ENCODE measurements at places on chromosomes 4 and X.

DNA sequence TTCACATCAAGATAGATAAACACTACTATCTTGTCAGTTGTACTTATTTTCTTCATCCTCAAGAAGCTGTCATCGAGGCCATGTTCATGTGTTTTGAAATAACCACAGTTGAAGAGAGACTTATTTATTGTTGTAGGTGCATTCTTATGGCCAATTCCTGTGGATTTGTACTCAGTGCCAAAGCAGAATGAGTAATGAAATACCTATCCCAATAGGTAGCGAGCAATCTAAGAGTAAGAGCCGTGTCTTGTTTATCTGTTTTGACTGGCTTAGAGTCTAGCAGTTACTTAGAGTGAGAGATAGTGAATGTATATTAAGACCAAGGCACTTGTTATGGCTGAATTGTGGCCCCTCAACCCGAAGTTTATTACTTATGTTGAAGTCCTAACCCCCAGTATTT lies 631.0 kb upstream of the SPANXN1 start:
- no peak for DNase-seq

- DNase-seq, result no peak
These were observed 89.8 kb downstream of the FBXO8 start for GRCh38 chr4:174193438-174194374.

GRCh38 chr4:109608879-109609278 lies 48.8 kb downstream of the MCUB start:
- DNase-seq, result no peak

- no peak for DNase-seq
These were observed 902.6 kb downstream of the C4orf33 start for GRCh38 chr4:129998436-129999150.

GRCh38 chr4:14916554-14917297 lies 85.6 kb upstream of the CPEB2 start:
- DNase-seq, result no peak

DNA sequence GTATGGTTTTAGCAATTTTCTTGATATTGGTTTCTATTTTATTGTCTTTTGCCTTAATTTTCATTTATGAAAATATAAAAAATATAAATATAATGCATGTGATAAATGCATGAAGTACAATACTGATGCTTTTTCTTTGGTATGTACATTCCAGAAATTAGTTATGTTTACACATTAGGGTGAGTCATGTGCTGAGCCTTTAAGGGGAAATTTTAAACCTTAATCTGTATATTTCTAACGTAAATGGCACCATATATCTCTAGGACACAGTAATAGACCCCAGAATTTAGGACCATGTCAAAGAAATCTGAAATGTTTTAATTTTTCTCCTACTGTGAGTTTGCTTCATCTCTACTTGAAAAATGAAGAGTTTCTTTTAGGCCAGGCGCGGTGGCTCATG lies 117.8 kb upstream of the SPRY1 start:
- DNase-seq, result no peak

DNA sequence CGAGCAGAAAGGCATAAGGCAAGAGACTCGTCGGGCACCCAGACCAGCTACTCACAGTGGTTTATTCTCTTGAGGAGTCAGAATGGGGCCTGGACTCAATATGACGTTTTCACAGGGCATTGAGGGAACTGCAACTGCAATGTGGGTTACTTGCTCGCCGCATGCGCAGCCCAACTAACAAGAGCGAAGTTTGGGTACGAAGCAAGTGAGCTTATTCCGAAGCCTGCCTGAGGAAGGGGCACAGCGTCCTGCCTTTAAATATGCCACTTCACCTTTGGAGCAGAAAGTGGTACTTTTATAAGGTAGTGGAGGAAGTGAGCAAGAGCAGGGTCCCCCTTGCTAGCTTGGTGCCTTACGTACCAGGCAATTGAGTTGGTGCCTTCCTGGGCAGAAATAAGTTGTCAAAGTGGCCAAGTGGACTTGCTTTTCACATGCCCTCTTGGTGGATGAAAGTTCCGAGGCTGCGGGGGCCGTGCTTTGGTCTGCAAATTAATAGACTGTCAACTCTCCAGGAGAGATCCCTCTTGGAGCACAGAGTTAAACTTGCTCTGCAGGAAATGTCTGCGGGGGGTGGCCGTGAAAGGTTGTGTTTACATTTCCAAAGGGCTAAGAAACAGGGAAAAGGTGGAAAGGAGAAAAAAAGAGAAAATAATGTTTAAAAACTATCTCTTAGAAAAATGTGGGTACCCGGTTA lies 480.4 kb downstream of the TRIML1 start:
- no peak for DNase-seq

- DNase-seq, result no peak
These were observed 146.7 kb upstream of the KLHL4 start for GRCh38 chrX:87370865-87371264.

DNA sequence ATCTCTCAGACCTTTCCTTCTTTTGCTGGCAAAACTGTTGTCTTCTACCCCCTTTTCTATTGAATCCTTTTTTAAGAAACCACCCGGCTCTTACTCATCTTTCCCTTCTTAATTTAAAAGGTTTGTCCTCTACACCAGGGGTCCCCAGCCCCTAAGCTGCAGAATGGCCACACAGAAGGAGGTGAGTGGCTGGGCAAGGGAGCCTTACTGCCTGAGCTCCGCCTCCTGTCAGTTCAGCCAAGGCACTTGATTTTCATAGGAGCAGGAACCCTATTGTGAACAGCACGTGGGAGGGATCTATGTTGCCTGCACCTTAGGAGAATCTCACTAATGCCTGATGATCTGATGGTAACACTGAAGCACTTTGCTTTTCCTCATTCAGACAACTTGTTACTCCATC lies 726.3 kb upstream of the INTU start:
- DNase-seq, result no peak
